ENCODE measurements at places on chromosomes 5 and 9.

- no peak for DNase-seq
These were observed 70.4 kb upstream of the SNX2 start for GRCh38 chr5:122704247-122705036.

GRCh38 chr5:132008961-132009680 is 2.3 kb downstream of the ACSL6 start:
- DNase-seq = no peak

DNA sequence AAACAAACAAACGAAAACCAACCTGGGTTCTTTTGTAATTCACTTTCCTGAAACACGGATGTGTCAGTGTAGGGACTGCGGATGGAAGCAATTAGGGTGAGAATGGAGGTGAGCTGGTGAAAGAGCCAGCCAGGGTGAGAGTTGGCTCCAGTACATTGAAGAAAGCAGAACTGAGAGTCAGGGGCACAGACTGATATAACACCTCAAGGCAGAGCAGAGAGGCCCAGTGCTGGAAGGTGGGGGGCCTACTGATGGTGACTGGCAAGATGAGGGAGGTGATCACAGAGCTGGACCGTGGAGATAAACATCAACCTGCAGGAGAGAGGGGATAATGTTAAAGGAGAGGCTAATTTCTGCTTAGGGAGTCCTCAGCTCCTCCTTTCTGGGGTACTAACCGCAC is 221.1 kb downstream of the MAN2A1 start:
- DNase-seq = no peak

DNA sequence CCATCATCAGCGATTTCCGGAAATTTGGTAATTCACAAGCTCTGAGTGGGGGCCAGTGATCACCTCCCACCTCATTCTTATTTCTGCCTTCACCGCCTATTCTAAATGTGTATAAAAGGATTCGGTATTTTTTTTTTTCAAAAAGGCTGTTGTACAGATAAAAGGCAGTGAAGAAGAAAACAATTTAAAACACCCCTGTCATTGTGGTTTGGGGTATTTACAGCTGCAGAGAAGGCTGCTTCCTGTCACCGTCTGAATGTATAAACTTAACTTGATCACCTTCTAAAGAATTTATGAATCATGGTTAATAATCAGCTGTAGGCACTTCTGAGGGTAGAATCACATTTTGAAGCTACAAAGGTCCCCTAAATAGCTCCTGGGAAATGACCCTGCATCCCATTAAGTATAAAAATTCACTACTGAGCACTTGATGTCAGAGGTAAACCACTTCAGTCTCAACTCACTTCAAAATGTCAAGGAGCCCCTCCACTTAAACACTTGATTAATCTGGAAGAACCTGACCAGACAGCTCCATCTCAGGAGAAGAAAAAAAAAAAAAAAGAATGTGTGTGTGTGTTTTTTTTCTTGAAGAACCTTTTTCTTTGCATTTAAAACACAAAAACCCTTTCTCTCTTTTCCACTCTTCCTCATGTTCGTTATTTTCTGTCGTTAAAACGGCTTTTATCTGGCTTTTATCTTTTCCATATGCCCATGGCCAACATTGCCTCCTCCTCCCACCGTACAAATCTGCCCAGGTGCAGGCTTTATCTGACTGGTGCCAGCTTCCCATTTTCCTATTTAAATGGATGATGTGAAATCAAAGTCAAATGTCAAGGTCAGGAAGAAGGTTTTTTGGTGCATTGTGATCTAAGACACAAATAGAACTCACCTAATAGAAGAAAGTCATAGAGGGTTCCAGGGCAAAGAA is 291.2 kb downstream of the IRX1 start:
- DNase-seq = no peak

- no peak for DNase-seq
These were observed 26.6 kb downstream of the CCT5 start for GRCh38 chr5:10276691-10277090.
